Stimulated activated naive B cell treated with anti-CD40 and anti-IgM and Interleukin-4, amounts not matched to agents 10 μg/mL and 1 μg/mL and 100 μg/mL, for 72 hours (primary cell): ENCODE measurements at places on chromosomes 5 and 9.

DNA sequence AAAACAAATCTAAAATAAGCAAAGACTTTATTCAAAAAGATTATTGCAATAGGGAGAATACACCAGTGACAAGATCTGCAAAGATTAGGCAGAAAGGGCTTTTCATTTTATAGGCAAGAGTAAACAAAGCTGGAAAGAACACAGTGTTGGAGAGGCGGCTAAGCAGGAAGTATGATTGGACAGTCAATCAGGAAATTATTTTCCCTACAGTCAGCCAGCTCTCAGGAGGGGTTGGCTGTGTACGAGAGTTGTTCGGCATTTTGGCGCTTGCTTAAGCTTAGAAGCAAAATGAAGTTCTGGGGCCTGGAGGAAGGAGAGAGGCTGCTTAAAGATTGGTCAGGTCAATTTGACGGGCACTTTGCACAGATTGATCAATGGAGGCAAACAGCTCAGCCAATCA is 1030.5 kb downstream of the TLE4 start:
- no peaks in the 10 kb centered on the region for H3K4me1 ChIP-seq
- peaks cover 5% of the 10 kb centered on the region for H3K36me3 ChIP-seq
- H3K27me3 ChIP-seq, result no peaks in the 10 kb centered on the region
- no peak overlapping the region for H3K27ac ChIP-seq

DNA sequence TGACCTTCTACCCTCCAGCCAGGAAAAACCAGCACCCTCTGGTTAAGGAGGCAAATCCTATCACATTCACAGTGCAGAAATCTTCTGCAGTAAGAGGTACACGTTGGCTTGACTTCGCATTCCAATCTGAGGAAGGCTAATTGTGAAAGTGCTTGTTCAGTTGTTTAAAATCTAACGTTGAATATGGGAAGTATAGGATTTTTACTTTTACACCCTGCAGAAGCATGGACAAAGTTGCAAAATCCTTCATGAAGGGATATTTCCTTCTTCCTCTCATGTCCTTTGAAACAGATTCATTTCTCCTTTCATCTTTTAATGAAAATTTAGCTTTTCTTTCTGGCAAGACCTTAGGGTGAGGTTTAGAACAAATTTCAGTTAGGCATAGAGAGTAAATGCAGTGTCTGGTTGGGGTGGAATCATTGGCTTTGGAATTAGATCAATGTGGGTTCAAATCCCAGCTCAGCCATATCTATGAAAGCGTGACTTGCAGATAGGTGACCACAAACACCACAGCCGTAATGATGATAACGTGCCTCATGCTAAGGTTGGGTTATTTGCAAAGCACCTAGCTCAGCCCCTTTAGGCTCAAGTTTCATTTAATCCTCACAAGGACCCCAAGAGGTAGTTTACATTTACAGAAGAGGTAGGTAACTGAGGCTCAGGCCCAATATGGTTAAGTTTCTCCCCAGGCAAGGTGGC is 42.2 kb upstream of the C5orf58 start:
- H3K27ac ChIP-seq, result no peak overlapping the region
- no peak overlapping the region for H3K4me3 ChIP-seq
- no peaks in the 10 kb centered on the region for H3K4me1 ChIP-seq
- H3K36me3 ChIP-seq, result no peaks in the 10 kb centered on the region
- peaks cover 9% of the 10 kb centered on the region for H3K27me3 ChIP-seq

- H3K36me3 ChIP-seq, result peaks cover 4% of the 10 kb centered on the region
- no peak for DNase-seq
- H3K4me3 ChIP-seq, result no peak overlapping the region
- H3K27ac ChIP-seq, result no peak overlapping the region
- peaks cover 11% of the 10 kb centered on the region for H3K27me3 ChIP-seq
These were observed 3.6 kb upstream of the TRIM32 start for GRCh38 chr9:116683535-116683934.

DNA sequence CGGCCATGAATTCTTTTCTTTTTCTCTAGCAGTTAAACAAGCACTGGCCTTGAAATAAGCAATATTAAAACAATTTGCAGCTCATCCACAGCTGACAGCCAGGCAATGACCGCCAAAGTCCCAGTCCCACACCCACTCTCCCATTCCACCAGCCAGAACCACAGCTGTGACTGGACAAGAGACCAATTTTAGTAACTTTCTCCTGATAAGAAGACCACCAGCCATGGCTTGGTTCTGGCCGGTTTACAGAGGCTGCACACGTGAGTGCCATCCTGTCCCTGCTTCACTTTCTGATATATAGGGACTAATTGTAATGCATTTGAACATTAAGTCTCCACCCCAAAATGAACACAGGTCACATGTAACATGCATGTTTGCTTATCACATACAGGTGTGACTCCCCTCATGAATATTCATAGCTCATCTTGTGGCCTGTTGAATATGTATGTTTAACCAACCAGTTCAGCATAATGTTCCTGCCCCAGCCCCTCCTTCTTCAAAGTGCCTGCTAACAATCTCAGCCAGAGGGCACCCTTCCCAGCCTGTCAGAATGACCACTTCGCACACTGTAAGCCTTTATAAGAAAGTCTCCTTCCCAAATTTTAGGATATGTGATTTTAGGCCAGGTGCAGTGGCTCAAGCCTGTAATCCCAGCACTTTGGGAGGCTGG is 23.9 kb upstream of the FANCC start:
- no peak overlapping the region for H3K27ac ChIP-seq
- no peak overlapping the region for H3K4me3 ChIP-seq
- H3K36me3 ChIP-seq, result no peaks in the 10 kb centered on the region
- peaks cover 7% of the 10 kb centered on the region for H3K27me3 ChIP-seq
- H3K4me1 ChIP-seq, result no peaks in the 10 kb centered on the region
- no peak for DNase-seq

DNA sequence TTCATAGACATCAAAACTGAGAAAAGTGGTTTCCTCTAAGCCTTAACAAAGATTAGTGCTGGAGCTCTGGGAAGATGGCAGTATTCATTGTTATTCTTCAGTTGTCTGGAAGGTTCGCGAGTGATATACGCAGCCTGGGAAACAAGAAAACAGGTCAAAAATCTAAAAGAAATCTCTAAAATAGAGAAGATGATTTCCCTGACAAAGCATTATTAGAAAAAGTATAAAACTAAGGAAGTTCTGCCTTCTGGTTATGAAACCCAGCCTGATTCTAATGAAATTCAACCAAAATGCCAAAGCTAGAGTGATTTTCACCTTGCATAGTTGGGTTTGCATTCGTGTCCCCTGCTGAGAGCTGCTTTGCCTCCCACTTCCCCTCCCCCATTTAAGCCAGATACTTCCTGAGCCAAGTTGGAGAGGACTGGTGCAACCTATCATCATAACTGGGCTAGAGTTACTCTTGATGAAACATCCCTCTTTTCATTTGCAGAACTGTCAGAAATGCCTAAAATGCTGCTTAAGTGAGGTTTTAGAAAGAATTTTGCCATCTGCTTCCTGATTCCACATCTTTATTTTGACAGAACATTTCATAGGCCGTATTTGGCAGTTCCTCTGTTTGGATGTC is 48.4 kb downstream of the NDFIP1 start:
- no peak overlapping the region for H3K27ac ChIP-seq
- no peaks in the 10 kb centered on the region for H3K27me3 ChIP-seq
- H3K4me1 ChIP-seq, result peaks cover 2% of the 10 kb centered on the region
- no peak overlapping the region for H3K4me3 ChIP-seq
- H3K36me3 ChIP-seq, result peaks cover 5% of the 10 kb centered on the region
- DNase-seq, result no peak

DNA sequence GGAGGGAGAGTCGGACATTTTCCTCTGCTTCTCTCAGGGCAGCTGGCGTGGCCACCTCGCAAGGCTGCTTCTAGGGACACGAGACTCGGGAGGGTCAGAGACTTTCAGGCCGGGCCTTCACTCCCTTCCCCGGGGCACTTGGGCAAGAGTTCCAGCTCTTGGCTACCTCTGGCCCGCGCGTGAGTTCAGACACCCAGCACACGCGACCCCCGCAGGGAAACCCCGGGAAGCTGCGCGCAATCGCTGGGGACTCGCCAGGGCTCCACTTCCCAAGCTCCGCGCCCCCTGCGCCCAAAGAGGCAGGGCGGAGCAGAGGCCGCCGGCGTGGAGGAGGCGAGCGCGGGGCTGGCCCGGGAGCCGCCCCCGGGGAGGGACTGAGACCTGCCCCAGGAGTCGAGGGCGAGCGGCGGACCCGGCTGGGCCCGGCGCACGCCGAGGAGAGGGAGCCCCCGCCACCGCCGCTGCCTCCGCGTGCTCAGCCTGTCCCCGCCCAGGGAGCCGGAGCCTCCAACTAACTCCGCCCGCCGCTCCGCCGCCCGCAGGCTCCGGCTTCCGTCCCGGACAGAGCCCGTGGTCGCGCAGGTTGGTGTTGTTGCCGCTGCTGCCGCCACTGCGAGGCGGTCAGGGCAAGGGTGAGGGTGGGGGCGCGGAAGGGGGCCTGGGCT is at the start of gene PAM:
TSS of gene PAM (plus strand) at position 539 of the 665 bp plus-strand sequence. CDS start 110,891 bp downstream, outside the sequence.
- H3K4me1 ChIP-seq, result peaks cover 17% of the 10 kb centered on the region
- H3K36me3 ChIP-seq, result peaks cover 9% of the 10 kb centered on the region
- H3K27ac ChIP-seq, result peak within 1 kb of the TSS; percentile 94

DNA sequence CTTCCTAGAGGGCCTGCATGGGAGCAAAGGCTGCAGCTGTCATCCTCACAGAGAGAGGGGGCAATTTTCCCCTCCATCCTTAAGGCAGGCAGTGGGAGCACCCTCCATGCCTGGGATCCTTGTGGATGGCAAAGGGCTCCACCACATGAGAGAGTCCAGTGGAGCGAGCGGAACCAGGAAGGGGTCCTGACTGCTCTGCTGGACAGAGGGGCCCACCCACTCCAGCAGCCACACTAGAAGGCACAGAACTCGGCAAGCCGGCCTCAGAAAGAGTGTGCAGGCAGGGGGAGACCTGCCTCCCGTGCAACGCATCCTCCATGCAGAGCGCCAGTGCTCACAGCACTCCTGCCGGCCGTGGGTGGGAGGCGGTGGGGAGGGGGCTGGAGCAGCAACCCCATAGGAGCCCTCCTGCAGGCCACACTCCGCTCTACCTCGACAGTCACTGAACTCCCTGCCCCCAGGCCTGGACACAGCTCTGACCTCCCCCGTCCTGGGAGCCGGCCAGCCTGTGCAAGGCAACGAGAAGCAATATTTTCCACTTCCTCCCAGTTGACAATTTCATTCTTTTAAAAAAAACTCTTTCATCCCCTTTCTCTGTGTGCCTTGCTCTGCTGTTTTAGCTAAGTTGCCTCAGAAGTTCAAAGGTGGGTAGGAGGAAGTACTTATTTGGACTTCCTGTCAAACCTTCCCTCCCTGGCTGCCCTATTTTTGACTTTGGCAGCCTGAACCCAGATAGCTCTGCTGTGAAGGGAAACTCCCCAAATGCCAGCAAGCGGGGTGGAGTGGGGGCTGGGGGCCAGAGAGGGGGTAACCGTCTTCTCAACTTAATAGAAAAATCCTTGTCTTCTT is 5.3 kb upstream of the LCP2 start:
- H3K27ac ChIP-seq, result peak overlapping the region; percentile 88
- no peaks in the 10 kb centered on the region for H3K27me3 ChIP-seq
- H3K4me1 ChIP-seq, result peaks cover 63% of the 10 kb centered on the region

- H3K4me3 ChIP-seq, result peak overlapping the region; percentile 15
- H3K36me3 ChIP-seq, result peaks cover 44% of the 10 kb centered on the region
- H3K4me1 ChIP-seq, result peaks cover 34% of the 10 kb centered on the region
- peak overlapping the region; percentile 70 for H3K27ac ChIP-seq
These were observed 8.9 kb upstream of the TOR4A start for GRCh38 chr9:137268538-137269201.

DNA sequence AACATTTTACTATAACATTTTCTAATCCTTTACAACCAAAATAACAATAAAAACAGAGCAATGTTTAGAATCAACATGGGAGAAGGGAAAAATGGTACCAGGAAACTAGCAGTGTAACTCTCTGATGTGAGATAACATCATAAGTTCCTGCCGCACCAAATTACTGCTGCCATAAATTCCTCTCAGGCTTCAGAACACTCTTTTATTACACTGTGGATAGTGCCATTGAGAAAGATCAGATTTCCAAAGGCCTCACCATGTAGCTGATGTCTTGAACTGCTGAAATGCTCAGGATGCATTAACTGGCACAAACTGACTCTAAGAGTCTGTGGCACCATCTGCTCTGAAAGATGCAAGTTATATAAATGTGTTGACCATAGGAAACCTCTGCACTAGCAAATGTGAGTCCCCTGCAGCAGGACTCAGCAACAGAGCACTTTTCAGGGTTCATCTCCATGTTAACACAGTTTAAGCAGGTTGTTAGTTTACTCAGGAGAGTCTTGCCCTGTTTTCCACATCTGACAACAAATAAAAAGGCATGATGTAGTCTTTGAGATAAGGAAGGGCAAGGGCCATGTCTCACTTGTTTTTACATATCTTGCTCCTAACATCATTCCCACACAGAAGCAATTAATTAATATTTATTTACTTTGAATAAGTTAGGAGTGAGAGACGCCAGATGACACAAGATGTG is 218.1 kb downstream of the CETN3 start:
- H3K27ac ChIP-seq, result no peak overlapping the region
- H3K27me3 ChIP-seq, result peaks cover 7% of the 10 kb centered on the region
- no peak overlapping the region for H3K4me3 ChIP-seq
- no peaks in the 10 kb centered on the region for H3K4me1 ChIP-seq
- DNase-seq, result no peak

GRCh38 chr9:33437205-33437604 is 10.2 kb downstream of the AQP3 start:
- peaks cover 4% of the 10 kb centered on the region for H3K4me1 ChIP-seq
- no peak for DNase-seq
- no peak overlapping the region for H3K27ac ChIP-seq
- H3K36me3 ChIP-seq, result no peaks in the 10 kb centered on the region
- peaks cover 16% of the 10 kb centered on the region for H3K27me3 ChIP-seq

DNA sequence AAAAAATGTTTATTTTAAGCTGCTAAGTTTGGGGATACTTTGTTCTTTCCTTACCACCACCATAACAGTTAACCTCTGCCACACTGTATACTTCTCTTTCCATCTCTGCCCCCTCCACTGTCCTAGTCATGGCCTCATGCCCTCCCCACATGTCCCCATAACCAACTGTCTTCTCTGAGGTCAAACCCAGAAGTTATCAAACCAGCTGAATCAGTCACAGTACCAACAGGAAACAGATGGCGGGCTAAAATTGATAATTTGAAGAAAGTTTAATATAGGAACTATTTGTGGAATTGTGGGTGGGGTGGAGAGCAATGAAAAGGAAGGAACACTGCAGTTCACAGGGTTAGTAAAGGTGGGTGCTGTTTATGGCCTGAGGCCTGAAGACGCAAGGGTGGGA is 5.7 kb upstream of the DCTN4 start:
- H3K4me1 ChIP-seq, result peaks cover 34% of the 10 kb centered on the region
- peak overlapping the region; percentile 3 for H3K4me3 ChIP-seq
- H3K27me3 ChIP-seq, result peaks cover 6% of the 10 kb centered on the region
- H3K27ac ChIP-seq, result peak overlapping the region; percentile 15
- peaks cover 4% of the 10 kb centered on the region for H3K36me3 ChIP-seq

DNA sequence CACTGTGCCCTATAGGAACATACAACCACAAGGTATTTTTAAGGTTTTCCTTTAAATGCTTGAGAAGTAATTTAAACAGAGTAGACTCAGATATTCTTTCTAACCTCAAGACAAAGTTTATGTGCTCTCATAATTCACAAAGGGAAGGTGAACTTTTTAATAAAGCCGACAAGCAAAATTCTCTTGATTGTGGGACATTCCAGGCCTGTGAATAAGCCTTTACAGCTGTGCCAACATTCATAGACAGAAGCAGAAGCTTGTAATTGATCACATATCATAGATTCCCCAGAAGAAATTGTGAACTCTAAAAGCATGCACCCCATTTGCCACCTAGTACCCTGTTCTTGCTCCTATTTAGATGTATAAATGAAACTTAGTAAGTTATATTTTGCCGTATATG is 1107.8 kb upstream of the SEMA6A start:
- H3K4me1 ChIP-seq, result no peaks in the 10 kb centered on the region
- DNase-seq, result no peak
- no peaks in the 10 kb centered on the region for H3K27me3 ChIP-seq
- H3K36me3 ChIP-seq, result no peaks in the 10 kb centered on the region
- H3K4me3 ChIP-seq, result no peak overlapping the region

GRCh38 chr9:124372038-124372437 is 43.2 kb downstream of the PSMB7 start:
- no peak overlapping the region for H3K4me3 ChIP-seq
- H3K36me3 ChIP-seq, result peaks cover 56% of the 10 kb centered on the region
- no peaks in the 10 kb centered on the region for H3K27me3 ChIP-seq
- no peak for DNase-seq
